ENCODE measurements at places on chromosomes 1 and 21.

- no peak for DNase-seq
Measured at GRCh38 chr21:42263591-42264131, 44.7 kb downstream of the ABCG1 start.

GRCh38 chr1:181133969-181134418 is 45.5 kb downstream of the IER5 start:
- no peak for DNase-seq

DNA sequence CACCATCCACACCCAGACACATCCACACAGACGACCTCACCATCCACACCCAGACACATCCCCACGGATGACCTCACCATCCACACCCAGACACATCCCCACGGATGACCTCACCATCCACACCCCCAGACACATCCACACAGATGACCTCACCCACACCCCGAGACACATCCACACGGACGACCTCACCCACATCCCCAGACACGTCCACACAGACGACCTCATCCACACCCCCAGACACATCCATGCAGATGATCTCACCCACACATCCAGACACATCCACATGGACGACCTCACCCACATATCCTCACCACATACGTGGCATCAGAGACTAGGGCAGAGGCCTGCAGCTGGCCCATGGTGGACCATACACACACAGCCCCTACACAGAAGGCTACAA is 14.7 kb upstream of the FABP3 start:
- DNase-seq: no peak

DNA sequence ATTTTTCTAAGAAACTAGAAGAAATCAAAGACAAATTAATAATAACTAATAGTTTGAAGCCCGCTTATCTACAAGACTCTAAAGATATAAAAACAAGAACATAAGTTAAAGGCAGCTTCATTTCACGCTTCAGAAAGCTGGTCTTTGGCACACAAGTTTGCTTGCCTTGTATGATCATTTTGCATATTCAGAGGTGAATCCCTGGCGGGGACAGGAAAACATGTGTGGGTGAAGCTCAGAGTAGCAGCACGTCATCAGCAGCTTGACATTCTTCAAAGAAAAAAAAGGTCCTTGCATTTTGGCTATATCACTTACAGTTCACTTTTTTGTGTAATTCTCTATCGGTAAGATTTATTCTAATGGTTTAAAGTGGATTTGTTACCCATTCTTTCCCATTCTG is 1911.8 kb downstream of the MRPL39 start:
- no peak for DNase-seq

DNA sequence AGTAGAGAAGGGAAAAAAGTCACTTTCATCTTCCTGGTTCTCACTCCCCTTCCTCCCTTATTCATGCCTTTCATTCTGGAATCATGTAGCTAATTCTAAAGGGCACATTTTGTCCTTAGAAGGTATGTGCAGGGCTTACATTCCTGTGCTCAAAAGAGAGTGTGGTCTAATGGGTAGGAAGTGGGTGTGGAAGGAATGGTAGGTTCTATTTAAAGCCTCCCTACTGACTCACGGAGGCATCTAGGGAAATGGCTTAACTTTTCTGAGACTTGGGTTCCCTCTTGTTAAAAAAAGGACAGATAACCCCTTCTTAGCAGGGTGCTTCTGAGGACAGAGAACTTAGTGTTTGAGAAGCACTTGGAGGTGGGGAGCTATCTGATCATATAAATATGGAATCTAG is 249.3 kb upstream of the DUSP10 start:
- no peak for DNase-seq

Measured in stimulated activated CD8-positive, alpha-beta memory T cell treated with anti-CD3 and anti-CD28 coated beads, Interleukin-4, amount 100 ng/mL, for 24 hours (primary cell).